Colonic mucosa (tissue), 4 donors: ENCODE measurements at places on chromosomes 5 and 9. TPM values are rescaled to one million over a fixed set of nuclear protein-coding genes. Genes with fewer than 3 reads are reported as not detected.

DNA sequence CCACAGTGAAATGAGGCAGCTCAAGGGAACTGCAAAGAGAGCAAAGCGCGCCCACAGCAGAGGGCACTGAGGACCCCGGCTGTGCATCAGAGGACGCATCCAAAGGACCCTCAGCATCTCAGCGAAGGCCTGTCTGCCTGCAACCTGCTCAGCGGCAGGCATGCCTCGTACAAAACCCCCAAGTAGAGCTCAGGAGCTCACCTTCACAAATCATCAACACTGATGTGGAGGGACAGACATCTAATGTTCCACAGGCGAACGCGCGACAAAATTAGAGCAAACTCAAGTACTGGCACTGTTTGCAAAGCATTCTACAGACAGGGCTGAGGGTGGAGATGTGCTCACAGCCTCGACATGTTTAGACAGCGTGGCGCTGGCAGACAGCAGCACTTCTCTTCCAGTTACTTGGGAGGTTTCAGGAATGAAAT, 81.0 kb downstream of the DCP2 start:
- DNase-seq, result no peak

DNA sequence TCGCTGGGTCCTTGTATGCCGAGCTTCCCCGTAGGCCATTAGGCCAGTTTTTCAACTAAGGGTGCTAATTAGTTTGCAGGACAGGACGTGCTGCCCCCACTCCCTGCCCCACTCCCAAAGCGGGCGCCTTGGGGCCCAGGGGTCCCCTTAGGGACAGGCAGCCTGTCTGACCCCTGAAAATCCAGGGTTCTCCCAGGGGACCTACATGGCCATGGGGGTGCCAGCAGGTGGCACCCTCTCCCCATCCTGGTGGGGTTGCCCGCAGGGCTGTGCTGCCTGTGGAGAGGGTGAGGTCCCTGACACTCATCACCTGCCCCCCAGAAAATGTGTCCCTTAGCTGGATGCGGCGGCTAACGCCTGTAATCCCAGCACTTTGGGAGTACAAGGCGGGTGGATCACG, 8.5 kb upstream of the CCDC187 start:
- no peak for DNase-seq

DNA sequence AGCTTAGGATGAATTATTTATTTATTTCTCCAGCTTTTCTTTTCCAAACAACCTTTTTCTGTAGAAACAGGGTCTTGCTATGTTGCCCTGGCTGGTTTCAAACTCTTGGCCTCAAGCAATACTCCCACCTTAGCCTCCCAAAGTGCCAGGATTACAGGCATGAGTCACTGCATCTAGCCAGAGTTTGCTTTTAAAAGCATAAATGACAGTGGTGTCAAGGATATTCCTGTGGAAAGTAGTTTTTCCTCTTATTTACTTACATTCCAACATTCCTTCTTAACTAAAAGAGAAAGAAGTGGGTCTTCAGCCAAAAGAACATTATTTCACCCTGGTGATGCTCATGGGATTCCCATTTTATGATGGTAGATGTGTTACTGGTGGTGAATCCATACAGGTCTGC, 62.4 kb downstream of the GRIA1 start:
- no peak for DNase-seq

DNA sequence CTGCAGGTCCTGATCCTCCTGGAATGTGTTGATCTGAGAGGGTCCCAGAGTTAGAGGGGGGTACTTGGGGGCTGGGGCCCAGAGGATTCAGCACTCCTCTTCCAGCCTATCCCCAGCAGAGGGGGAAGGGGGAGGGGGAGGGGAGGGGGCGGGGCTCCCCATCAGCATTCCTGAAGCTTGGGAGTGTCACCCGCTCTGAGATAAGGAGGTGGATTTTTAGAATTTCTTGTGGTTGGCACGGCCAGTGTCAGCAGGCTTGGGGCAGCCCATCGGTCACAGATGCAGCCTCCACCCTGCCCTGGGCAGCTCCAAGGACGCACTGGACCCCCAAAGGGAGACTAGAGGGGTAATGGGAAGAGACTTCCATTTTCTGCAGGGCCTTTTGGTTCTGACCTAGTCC, 5.3 kb downstream of the FGF18 start:
- DNase-seq, result no peak

GRCh38 chr9:69395718-69396117, 70.7 kb downstream of the ENTREP1 start:
- no peak for DNase-seq

The ANKRD31 gene
- 0.05 TPM for total RNA-seq

The C9orf152 gene
- 80.1 TPM for total RNA-seq

The PLPP7 gene
- 1.1 TPM for total RNA-seq
